H4 (cell line): ENCODE measurements at places on chromosomes 12 and 14.

GRCh38 chr12:131756441-131756840 lies 45.6 kb downstream of the SFSWAP start:
- no peak for DNase-seq

DNA sequence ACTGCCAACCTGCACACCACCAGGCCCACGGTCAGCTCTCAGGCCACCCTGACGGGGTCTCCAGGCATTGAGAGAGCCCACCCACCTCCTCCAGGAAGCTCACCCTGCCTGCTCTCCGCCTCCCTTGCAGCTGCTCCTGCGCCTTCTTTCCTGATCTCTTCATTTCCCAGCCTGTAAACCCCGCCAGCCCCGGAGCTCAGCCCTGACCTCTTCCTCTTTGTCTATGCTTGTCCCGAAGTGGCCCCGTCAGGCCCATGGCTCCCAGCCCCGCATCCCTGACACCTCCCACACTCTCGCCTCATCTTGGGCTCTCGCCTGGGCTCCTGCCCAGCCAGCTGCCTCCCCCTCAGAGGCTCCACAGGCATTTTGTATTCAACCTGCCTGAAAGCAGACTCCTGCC lies 139.3 kb downstream of the CALM1 start:
- DNase-seq = no peak

DNA sequence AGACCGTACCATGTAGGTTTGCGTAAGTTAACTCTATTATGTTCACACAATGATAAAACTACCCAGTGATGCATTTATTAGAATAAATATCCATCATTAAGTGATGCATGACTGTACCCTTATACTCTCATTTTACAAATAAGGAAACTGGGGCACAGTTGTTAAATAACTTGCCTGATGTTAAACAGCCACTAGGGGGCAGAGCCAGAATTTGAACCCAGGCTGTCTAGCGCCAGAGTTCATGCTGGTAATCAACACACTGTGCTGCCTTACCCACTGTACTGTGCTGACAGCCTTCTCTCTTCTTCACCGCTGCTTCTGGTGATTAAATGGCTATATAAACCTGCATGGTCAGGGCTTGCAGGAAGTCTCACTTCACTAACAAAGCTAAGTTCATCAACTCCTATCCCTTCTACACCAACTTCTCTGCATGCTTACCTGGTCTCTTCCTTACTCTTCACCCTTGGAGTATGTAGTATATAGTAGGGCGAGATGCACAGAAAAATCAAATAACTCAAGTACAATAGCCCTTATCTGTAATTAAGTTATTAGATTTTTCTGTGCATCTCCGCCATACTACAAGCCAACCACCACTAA lies 43.6 kb upstream of the APPL2 start:
- no peak for DNase-seq

- no peak for DNase-seq
Observed at GRCh38 chr14:68966872-68967301, 12.2 kb downstream of the ACTN1 start.

- no peak for DNase-seq
Observed at GRCh38 chr14:75254381-75254822, 24.2 kb upstream of the FOS start.

DNA sequence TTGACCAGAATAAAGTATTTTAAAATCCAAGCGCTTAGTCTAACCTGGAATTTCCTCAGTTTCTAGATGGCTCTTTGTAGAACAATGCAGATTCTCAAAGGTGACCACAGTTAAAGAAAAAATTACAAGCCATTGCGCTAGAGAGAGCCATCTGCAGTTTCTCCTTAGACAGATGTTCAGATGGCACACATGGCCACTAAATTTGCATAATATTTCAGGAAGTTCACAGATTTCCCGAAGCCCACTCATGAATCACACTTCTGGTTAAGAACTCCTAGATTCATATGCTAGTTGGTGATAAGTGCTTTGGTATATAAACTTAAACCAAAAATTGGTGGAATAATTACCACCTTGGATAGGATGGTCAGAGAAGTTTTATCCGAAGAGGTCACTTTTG lies 749 bp downstream of the AKAP3 start:
- no peak for DNase-seq

GRCh38 chr12:29690728-29691127 lies 93.0 kb downstream of the TMTC1 start:
- DNase-seq = no peak

DNA sequence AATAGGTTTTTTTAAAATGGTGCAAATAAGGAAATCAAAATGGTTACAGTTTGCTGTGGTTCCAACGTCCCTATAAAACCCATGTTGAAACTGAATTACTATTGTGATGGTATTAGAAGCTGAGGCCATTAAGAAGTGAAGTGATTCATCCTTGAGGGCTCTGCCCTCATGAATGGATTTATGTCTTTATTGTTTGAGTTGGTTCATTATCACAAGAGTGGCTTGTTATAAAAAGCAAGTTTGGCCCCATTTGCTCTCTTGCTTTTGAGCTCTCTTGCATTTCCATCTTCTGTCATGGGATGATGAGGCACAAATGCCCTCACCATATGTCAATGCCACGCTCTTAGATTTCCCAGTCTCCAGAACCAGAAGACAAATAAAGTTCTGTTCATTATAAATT lies 62.3 kb downstream of the PRKD1 start:
- DNase-seq = no peak

GRCh38 chr14:57714487-57714931 lies 151.4 kb downstream of the SLC35F4 start:
- DNase-seq = no peak
